8988T (cell line): ENCODE measurements at places on chromosomes 11 and 22.

DNA sequence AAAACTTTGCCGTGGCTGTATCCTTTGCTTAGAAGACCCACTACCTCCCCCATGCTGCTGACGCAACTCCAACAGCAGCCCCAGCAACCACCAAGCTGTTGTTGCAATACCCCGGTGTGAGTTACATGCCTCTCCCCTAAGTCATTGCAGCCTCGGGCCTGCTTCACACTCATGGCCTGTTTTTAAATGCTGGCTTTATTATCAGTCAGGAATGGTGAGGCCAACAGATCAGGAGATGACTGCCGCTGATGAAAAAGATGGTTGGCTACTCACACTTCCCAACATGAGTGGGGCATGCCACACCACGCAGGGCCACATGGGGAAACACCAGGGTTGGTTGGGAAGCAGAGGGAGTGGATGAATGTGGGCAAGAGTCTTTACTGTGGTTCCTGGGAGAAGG is 171.5 kb upstream of the SYT13 start:
- no peak for DNase-seq

DNA sequence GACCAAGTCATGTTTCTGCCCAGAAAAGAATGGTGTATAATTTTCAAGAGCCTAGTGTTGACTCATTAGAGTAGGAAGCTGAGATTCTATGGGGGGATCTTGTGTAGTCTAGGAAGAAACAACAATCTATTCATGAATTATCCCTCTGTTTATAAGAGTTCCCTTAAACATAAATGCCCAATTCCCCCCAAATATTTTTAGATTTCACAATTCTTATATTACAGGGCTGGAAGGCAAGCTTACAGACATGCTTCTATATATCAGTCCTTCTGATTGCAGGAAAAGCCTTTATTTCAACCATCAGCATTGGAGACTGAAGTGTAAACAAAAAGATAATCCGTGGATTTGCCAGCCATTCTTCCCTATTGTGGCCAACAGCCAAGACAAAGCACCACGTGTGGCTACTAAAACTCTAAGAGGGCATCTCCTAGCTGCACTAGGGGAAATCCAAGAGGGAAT is 71.4 kb downstream of the NAT10 start:
- no peak for DNase-seq

- DNase-seq = no peak
Measured at GRCh38 chr11:44366741-44367140, 56.8 kb upstream of the ALX4 start.

- DNase-seq = no peak
Measured at GRCh38 chr11:15735706-15736105, 620.6 kb downstream of the SOX6 start.

DNA sequence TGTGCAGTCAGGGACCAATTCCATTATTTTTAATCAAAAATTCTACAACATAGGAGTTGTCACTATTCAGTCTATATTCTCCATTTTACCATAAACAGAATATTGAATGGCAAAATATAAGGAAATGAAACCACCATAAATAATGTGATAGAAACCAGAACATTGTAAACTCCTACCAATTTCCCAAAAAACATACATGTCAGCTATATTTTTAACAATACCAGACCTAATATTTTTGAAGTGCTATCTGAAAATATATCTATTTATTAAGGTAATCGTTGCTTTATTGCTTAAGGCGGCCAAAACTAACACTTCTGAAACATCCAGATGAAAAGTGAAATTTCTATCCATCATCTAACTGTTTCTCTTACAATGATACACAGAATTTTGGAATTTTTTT is 123.0 kb upstream of the C11orf58 start:
- DNase-seq = no peak

GRCh38 chr11:103994094-103994493 is 42.3 kb upstream of the DDI1 start:
- no peak for DNase-seq
